ENCODE measurements at places on chromosomes 16 and 17. TPM values are rescaled to one million over a fixed set of nuclear protein-coding genes. Genes with fewer than 3 reads are reported as not detected.

Gene TPSAB1
- not detected for total RNA-seq

Gene ZKSCAN2
- 6.3 TPM for total RNA-seq

Gene CHP2
- total RNA-seq, result not detected

Gene HOXB7
- 0.66 TPM for total RNA-seq

Gene CCL4L2
- total RNA-seq, result not detected

Gene KRTAP2-3
- 0.72 TPM for total RNA-seq

Gene TELO2
- total RNA-seq, result 30.4 TPM

Gene RGS9
- 0.66 TPM for total RNA-seq

Gene ZNF629
- 18.6 TPM for total RNA-seq

Gene SLC38A8
- total RNA-seq, result not detected

Data from placental pericyte (primary cell).